ENCODE measurements at places on chromosomes 16 and 17. TPM values are rescaled to one million over a fixed set of nuclear protein-coding genes. Genes with fewer than 3 reads are reported as not detected.

DNA sequence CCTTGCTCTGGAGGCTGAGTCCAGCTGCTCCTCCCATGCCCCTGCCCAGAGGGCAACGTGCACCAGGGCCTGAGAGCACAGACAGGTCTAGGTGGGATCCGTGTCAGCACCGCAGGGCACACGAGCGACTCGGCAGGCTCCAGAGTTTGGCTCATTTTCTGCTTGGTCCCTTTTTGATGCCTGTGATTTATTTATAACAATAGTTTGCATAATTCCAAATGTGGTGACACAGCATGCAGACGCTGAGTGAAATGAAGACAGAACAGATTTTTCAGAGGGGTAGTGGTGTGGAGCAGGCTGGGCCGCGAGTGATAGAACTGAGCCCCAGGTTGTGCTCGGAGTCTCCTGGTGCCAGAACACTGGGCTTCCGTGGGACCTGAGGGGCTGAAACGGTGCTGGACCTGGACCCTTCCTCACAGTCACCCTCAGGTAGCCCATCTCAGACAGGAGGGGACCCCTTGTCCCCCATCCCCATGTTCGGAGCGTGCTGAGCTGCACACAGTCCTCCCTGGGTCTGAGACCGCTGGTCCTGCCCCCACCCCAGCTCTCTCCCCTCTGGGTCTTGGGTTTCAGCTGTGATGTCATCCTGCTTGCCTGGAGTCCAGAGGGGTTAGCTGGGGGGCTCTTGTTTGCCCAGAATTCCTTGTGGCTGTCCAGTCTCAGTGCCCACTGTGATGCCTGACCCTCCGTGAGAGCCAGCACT, 95.9 kb downstream of the METRNL start:
- DNase-seq, result peak; percentile 48
- H3K4me1 ChIP-seq, result peaks cover 45% of the 10 kb centered on the region

DNA sequence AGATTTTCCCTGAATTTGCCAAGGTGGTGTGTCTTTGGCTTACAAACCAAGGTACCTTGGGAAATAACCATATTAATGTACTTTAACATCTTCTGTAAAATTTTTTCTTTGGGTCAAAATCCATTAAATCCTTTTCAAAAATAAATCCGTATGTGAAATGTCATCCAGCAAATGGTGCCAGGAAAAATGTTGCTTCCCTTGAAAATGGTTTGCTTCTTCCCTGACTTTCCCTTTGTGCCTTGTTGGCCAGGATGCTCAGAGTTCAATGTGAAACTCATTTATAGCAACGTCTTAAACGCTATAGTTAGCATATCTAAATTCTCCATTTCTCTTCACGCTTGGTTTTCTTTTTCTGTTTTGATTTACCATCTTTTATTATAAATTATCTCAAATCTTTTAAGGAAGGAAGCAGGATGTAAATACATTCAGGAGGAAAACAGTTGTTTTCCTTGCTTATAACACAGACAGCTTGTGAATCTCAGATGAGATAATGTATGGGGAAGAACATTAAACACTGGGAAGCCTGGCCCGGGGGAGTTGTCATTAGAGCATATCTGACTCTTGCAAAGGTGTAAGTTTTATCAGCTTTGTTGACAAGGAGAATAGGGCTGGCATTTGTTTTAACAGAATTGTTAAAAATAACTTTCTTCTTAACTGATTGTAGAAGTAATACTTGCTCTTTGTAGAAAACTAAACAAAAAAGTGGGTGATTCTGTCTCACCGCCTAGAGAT, 42.1 kb downstream of the GPRC5B start:
- no peak for DNase-seq
- H3K36me3 ChIP-seq, result peaks cover 7% of the 10 kb centered on the region
- H3K4me3 ChIP-seq, result no peak overlapping the region
- peaks cover 12% of the 10 kb centered on the region for H3K4me1 ChIP-seq
- no peak overlapping the region for H3K27ac ChIP-seq

DNA sequence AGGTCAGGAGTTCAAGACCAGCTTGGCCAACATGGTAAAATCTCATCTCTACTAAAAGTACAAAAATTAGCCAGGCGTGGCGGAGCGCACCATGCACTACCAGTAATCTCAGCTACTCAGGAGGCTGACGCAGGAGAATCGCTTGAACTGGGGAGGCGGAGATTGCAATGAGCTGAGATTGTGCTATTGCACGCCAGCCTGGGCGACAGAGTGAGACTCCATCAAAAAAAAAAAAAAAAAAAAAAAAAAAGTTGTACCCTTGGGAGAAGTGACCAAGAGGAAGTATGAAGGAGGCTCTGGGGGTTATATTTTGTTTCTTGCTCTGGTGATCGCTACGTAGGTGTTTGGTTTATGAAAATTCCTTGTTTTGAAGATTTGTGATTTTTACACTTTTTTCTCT, 66.3 kb downstream of the LITAF start:
- H3K36me3 ChIP-seq, result no peaks in the 10 kb centered on the region
- H3K27ac ChIP-seq, result no peak overlapping the region
- no peak overlapping the region for H3K4me3 ChIP-seq
- DNase-seq, result no peak

GRCh38 chr17:48746916-48747444, 18.4 kb upstream of the HOXB13 start:
- H3K4me1 ChIP-seq, result no peaks in the 10 kb centered on the region
- H3K27ac ChIP-seq, result no peak overlapping the region
- H3K4me3 ChIP-seq, result no peak overlapping the region
- H3K27me3 ChIP-seq, result peaks cover 99% of the 10 kb centered on the region
- no peaks in the 10 kb centered on the region for H3K36me3 ChIP-seq

GRCh38 chr16:59886021-59886420, 1151.9 kb upstream of the GOT2 start:
- H3K4me3 ChIP-seq, result no peak overlapping the region
- H3K36me3 ChIP-seq, result no peaks in the 10 kb centered on the region
- H3K4me1 ChIP-seq, result peaks cover 10% of the 10 kb centered on the region
- DNase-seq, result no peak
- peaks cover 32% of the 10 kb centered on the region for H3K27me3 ChIP-seq

DNA sequence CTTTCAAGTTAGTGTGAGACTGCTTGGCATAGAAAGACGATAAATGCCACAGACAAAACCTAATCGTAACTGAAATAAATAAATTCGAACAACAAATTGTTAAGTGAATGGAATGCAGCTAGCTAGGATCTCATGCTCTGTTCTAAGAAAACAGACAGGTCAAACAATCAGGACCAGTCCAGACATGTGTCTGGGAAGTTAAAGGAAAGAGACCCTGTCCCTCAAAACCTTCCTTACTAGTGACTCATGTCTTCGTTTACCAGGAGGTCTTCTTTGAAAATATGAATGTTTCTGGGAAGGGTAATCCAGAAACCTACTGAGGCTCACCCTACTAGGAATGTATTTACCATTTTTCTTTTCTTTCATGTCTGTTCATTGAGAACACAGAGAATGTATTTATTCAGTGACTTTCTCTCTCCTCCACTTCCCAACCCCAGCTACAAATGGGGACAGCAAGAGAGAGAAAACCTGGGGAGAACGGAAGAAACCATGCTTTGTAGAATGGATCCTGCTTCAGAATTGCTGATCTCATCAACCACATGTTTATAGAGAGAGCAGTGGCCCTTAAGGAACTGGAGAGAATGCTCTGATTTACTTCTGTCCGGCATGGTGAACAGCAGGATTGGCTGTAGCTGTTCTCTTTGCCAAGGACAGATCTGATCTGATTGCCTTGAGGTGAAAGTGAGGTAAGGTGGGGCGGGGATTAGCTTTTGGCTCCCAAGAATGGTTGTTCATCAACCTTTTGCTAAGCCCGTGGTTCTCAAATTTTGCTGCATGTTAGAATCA, 39.4 kb upstream of the DHX8 start:
- H3K4me1 ChIP-seq, result peaks cover 10% of the 10 kb centered on the region
- H3K27me3 ChIP-seq, result no peaks in the 10 kb centered on the region
- no peaks in the 10 kb centered on the region for H3K36me3 ChIP-seq
- DNase-seq, result no peak
- H3K4me3 ChIP-seq, result peak overlapping the region; percentile 7
- H3K27ac ChIP-seq, result peak overlapping the region; percentile 57

- H3K27ac ChIP-seq, result peak overlapping the region; percentile 89
- H3K36me3 ChIP-seq, result no peaks in the 10 kb centered on the region
- peak overlapping the region; percentile 89 for H3K4me3 ChIP-seq
Measured at GRCh38 chr17:75270218-75270965, 639 bp downstream of the MIF4GD start.

KRT36 gene
- 0.17 TPM for total RNA-seq

Data from type B pancreatic cell (in vitro differentiated cells).